ENCODE measurements at places on chromosomes 7 and 10. TPM values are rescaled to one million over a fixed set of nuclear protein-coding genes. Genes with fewer than 3 reads are reported as not detected.
A peak's percentile ranks its signal among the peaks of the same experiment; 100 is the strongest.

The MMD2 gene
- total RNA-seq = not detected

The SRGN gene
- 6.2 TPM for total RNA-seq

GRCh38 chr10:67827811-67828210, 10.2 kb downstream of the DNAJC12 start:
- no peaks in the 10 kb centered on the region for H3K27me3 ChIP-seq
- no peak for DNase-seq
- H3K27ac ChIP-seq = no peak overlapping the region
- no peaks in the 10 kb centered on the region for H3K4me1 ChIP-seq

GRCh38 chr10:6065835-6066234, 3.7 kb upstream of the IL2RA start:
- no peaks in the 10 kb centered on the region for H3K36me3 ChIP-seq
- DNase-seq = no peak
- H3K4me3 ChIP-seq = no peak overlapping the region

GRCh38 chr7:131893631-131894340, 337.4 kb upstream of the PODXL start:
- H3K27ac ChIP-seq = no peak overlapping the region
- H3K4me3 ChIP-seq = no peak overlapping the region
- H3K4me1 ChIP-seq = no peaks in the 10 kb centered on the region
- no peak for DNase-seq
- H3K36me3 ChIP-seq = no peaks in the 10 kb centered on the region

GRCh38 chr7:130513447-130513846, 21.6 kb downstream of the MEST start:
- no peaks in the 10 kb centered on the region for H3K27me3 ChIP-seq
- peaks cover 5% of the 10 kb centered on the region for H3K4me1 ChIP-seq
- H3K27ac ChIP-seq = no peak overlapping the region
- H3K4me3 ChIP-seq = no peak overlapping the region
- no peak for DNase-seq
- H3K36me3 ChIP-seq = no peaks in the 10 kb centered on the region

- no peaks in the 10 kb centered on the region for H3K27me3 ChIP-seq
- peak overlapping the region; percentile 66 for H3K4me3 ChIP-seq
- no peaks in the 10 kb centered on the region for H3K36me3 ChIP-seq
These were observed 98.0 kb upstream of the ZNF722 start for GRCh38 chr7:63900394-63901203.

Measured in pancreas (tissue), 10 donors.